Retinal pigment epithelial cell (primary cell): ENCODE measurements at places on chromosomes 7 and 10.

DNA sequence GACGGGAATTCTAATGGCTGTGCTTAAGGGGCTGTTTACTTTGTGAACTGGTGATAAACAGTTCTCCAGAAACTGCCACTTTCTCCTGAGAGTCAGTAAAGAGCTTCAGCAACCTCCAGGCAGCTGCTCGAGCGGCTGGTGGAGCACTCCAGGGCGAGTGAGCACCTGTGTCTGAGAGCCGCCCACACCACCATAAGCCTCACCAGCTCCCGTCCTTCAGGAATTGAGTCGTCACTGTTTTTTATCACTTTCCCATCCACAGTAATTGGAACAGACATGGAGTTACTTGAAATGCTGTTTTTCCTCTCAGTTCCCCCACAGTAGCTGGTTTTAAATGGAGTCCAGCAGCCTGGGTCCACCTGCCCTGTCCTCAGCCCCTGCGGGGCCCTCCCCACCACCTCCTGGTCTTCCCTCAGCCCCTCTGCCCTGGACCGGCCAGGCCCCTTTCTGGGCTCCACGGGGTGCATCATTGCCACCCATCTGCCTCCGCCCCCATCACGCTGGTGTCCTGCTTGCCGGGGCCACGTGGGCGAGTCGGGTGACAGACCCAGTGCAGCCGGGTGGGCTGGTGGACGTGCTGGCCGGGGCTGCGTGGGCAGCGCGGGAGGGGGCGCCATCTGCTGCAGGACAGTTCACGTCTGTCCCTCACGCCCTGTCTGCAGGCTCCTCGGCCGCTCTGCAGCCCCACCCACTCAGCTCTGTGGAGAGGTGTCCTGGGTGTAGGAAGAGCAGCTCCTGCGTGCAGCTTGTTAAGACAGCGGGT is 56.0 kb downstream of the NKX6-2 start:
- no peak for DNase-seq

- no peak for DNase-seq
These were observed 8.2 kb downstream of the MYO1G start for GRCh38 chr7:44970523-44971051.

GRCh38 chr10:120701381-120701780 is 149.8 kb upstream of the WDR11 start:
- DNase-seq = no peak

- no peak for DNase-seq
These were observed 171.0 kb downstream of the GRID1 start for GRCh38 chr10:86195521-86196157.

GRCh38 chr7:1360521-1360971 is 98.7 kb downstream of the MICALL2 start:
- no peak for DNase-seq

GRCh38 chr10:63977329-63977923 is 456.2 kb downstream of the REEP3 start:
- DNase-seq = no peak

DNA sequence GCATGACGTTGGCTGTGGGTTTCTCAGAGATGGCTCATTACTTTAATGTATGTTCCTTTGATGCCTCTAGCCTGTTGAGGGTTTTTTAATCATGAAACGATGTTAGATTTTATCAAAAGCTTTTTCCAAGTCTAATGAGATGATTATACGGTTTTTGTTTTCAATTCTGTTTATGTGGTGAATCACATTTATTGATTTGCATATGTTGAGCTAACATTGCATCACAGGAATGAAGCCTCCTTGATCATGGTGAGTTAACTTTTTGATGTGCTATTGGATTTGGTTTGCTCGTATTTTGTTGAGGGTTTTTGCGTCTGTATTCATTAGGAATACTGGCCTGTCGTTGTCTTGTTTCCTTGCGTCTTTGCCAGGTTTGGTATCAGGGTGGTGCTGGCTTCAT is 52.3 kb upstream of the PTPN12 start:
- no peak for DNase-seq

DNA sequence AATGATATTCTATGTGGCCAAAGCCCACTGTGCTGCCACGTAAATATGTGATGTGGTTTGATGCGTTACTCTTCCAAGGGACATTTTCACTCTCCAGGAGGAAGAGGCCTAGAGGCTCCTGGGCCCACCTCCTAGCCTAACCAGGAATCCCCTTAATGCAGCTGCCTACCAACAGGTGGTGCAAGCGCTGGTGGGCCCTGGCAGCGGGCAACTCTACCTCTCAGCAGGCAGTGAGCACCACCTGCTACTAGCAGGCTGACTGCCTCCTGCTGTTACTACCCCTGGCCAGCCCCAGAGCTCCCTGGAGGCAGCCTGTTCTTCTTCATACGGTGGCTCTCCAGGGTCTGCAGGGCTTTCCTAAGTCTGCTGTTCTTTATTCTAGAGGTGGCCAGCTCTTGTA is 62.8 kb downstream of the CDH23 start:
- no peak for DNase-seq

DNA sequence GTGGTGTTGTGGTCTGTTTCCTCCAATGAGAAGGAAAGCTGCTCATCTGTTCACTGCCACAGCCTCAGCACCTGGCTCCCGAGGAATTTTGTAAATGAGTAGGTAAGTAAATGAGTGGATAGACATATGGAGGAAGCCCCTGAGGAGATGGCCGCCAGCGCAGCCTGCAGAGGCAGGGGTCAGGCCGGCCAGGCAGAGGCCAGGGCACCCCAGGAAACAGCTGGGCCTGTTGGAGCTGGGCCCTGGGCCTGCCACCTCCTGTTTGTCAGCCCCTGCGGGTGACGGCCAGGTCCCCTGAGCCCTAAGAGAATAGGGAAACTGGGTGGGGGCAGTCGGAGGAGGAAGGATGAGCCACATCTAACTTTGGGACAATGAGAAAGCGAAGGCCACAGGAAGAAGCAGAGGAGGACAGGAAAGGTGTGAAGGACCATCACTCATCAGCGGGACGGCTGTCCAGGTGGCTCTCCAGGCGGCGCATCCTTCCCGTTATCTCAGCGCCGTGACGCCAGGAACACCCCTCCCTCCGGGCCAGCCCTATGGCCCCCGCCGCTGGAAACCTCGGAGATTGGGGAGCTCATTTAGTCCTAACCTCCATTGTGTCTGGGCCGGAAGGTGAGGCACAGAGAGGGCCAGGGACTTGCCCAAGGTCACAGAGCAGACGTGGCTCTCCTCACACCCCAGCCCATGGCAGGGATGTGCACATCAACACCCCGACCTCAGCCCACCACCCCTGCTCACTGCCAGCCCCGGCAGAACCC is 142.3 kb upstream of the UNC5B start:
- no peak for DNase-seq

- DNase-seq = no peak
These were observed 231.3 kb upstream of the RHOBTB1 start for GRCh38 chr10:61175316-61175715.

- DNase-seq = no peak
These were observed 102.0 kb upstream of the HDAC9 start for GRCh38 chr7:18393465-18394118.

GRCh38 chr7:151452680-151453325 is 12.9 kb upstream of the CRYGN start:
- no peak for DNase-seq

GRCh38 chr7:47142169-47142866 is 439.6 kb downstream of the TNS3 start:
- no peak for DNase-seq

DNA sequence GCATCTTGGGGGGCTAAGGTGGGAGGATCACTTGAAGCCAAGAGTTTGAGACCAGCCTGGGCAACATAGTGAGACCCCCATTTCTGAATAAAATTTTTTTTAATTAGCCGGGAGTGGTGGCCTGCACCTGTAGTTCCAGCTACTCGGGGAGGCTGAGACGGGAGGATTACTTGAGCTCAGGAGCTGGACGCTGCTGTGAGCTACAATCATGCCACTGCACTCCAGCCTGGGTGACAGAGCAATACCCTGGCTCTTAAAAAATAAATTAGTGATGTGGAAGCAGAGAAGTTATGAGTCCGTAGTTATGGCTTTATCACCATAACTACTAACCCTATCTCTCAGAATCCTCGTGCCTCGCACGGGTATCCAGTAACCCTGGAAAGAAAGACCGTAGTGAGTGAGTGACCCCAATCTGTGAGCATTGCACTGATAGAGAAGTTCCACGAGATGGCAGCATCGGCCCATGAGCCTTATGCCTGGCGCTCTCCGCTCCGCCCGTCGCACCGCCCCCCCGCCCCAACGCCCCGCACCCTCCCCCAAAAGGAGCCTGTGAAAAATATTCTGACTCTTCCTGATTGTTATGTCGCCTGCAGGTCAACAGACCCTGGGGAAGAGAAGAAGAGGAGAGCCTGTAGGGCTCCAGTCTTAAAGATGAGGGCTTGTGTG is 4.9 kb upstream of the SLC29A3 start:
- no peak for DNase-seq

GRCh38 chr7:157434231-157434630 is 97.4 kb downstream of the DNAJB6 start:
- DNase-seq = no peak

GRCh38 chr10:131815266-131816156 is 85.3 kb upstream of the PPP2R2D start:
- DNase-seq = no peak

DNA sequence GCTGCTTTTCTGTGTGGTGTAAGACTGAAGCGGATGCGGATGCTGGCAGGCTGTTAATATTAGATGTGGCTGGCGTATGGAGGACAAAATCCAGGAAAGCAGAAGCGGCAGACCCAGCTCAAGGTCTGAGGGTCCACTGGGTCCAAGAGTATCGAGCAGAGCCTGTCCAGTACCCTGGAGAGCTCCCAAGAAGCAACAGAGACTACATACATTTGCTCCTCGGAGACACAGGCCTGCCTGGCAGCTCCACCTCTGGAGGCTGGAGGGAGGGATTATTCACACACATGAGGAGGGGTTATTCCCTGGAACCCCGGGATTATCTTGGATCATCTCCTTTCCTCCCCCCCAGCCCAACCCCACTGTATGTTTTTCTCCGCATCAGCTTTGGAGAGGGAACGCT is 31.3 kb upstream of the LOXL4 start:
- no peak for DNase-seq

- DNase-seq = no peak
These were observed 303.6 kb downstream of the FGFR2 start for GRCh38 chr10:121294630-121295029.

- no peak for DNase-seq
These were observed 92.4 kb downstream of the ACTR3B start for GRCh38 chr7:152851881-152852417.

GRCh38 chr7:7859411-7859810 is 109.2 kb upstream of the GLCCI1 start:
- DNase-seq = no peak

DNA sequence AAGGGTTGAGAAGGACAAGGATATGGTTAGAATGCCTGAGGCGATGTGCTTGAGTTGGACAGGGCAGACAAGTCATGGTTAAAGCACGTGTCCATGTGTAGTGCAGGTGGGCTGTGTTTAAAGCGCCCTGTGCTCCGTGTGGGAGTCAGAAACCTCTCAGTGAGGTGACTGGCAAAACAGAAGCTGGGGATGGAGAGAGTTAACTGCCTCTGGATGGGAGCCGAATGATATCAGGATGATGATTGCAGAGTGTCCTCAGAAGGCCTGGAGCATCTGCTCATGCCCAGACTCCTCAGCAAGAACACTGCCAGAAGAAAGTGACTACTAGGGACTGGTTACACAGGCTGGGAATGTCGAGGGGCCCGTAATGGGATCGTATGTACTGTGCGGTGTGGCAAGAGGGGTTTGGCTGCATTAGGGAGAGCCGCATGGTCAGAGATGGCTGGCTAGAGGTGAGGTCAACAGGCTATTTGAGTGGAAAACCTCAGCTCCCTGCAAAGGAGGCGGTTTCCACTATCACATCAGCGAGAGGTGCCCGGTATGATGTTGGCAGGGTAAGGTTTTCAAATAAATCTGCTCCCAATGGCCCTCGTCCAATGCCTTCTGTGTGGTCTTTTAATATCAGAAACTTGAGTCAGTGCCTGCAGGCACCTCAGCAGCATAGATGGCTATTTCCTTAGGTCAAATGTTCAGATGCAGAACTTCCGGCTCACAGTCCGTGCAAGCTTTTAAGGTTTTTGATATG is 26.1 kb upstream of the MRC1 start:
- DNase-seq = no peak

DNA sequence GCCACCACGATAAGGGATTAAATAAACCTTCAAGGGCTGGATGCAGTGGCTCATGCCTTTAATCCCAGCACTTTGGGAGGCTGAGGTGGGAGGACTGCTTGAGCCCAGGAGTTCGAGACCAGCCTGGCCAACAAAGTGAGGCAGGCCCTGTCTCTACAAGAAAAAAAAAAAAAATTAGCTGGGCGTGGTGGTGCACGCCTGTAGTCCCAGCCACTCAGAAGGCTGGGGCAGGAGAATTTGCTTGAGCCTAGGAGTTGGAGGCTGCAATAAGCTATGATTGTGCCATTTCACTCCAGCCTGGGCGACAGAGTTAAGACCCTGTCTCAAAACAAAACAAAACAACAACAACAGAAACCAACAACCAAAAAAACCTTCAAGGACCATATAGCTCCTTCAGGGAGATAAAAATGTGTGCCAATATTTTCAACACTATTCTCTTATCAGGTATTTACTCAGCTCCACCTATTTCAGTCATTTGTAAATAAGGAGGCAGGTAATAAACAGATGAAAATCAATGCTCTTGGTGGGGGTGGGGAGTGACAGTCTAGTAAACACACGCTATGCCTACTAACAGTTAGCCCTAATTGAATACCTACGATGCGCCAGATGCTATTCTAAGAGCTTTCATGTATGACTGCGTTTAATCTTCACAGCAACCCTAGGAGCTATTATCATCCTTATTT is 13.2 kb downstream of the BAIAP2L1 start:
- DNase-seq = no peak

DNA sequence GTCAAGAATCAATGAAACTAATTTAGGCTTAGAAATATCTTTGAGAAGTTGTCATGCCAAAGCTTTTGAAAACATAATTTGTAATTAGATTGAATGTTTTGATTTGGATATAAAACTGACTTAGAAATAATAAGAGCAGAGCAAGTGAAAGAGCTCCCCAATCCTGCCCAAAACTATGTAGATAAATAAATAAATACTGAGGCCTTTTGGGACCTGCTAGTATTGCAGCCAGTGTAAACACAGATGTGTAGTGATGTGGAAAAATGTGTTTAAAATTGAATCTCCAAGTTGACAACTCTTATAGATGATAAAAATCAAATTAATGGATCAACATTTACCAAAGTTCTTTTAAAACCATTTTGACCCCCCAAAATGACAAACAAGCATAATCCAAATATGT is 896.1 kb downstream of the CNTNAP2 start:
- no peak for DNase-seq

DNA sequence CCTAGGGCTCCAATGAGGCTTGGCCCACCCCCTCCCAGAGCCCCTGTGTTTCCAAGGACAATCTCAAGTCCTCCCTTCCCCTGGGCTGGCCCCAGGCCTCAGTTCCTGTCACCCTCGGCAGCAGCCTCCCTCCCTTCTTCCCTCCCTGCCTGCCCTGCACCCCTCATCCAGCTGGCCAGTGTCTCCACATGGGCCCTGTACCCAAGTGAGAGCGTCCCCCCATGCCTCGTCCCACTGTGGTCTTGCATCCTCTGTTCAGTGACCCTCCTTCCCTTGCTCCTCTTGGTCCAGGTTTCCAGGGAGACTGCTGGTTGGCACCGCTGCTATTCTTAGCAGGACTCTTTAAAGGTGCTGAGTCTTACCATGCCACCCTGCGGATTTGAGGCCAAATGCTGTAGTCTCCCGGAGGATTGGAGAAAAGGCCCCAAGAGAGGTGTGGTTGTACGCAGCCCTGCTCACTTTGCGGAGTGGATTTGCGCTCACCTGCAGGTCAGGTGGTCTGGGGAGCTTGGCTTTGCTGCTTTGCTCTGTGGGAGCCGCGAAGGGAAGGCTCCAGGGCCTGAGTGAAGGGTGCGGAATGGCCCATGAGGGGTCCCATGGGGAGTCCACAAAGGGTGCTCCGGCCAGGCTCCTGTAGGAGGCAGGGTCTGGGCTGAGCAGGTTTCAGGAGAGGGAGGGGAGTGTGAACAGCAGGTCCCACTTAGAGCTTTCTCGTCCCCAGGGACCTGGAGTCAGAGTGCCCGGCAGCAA is 519.2 kb downstream of the TCERG1L start:
- no peak for DNase-seq
